ENCODE measurements at places on chromosomes 16 and 17. TPM values are rescaled to one million over a fixed set of nuclear protein-coding genes. Genes with fewer than 3 reads are reported as not detected.

GRCh38 chr16:54538276-54538675, 251.7 kb upstream of the IRX3 start:
- H3K4me3 ChIP-seq = no peak overlapping the region
- H3K36me3 ChIP-seq = no peaks in the 10 kb centered on the region
- H3K27me3 ChIP-seq = no peaks in the 10 kb centered on the region
- H3K4me1 ChIP-seq = no peaks in the 10 kb centered on the region
- no peak for DNase-seq

DNA sequence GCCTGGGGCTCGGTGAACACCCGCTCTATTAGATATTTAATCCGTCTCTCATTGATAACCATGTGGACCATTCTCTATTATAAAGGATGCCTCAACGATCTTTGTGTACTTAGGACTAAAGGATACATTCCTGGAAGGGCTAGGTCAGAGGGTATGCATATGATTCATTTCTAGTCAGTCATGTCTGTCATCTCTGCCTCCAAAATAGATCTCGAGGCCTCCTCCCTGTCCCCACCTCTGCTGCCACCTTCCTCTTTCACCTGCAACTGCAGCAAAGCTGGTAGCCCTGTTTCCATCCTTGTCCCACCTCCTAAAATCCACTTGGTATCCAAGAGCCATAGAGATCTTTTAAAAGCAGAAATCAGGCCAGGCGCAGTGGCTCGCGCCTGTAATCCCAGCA, 121.5 kb downstream of the KATNIP start:
- H3K4me1 ChIP-seq = no peaks in the 10 kb centered on the region
- no peaks in the 10 kb centered on the region for H3K27me3 ChIP-seq
- H3K36me3 ChIP-seq = no peaks in the 10 kb centered on the region
- H3K4me3 ChIP-seq = no peak overlapping the region
- H3K27ac ChIP-seq = no peak overlapping the region

GRCh38 chr16:86534779-86535615, 20.0 kb downstream of the MTHFSD start:
- no peaks in the 10 kb centered on the region for H3K4me1 ChIP-seq
- peaks cover 8% of the 10 kb centered on the region for H3K36me3 ChIP-seq
- H3K27ac ChIP-seq = no peak overlapping the region
- H3K27me3 ChIP-seq = no peaks in the 10 kb centered on the region

- no peak overlapping the region for H3K27ac ChIP-seq
- no peaks in the 10 kb centered on the region for H3K4me1 ChIP-seq
- no peak for DNase-seq
- peaks cover 5% of the 10 kb centered on the region for H3K36me3 ChIP-seq
- no peak overlapping the region for H3K4me3 ChIP-seq
- H3K27me3 ChIP-seq = no peaks in the 10 kb centered on the region
These were observed 843.7 kb downstream of the CDH11 start for GRCh38 chr16:64278196-64278595.

GRCh38 chr16:81495321-81496234, 51.0 kb downstream of the CMIP start:
- H3K4me3 ChIP-seq = no peak overlapping the region
- no peaks in the 10 kb centered on the region for H3K36me3 ChIP-seq
- peaks cover 34% of the 10 kb centered on the region for H3K4me1 ChIP-seq
- no peaks in the 10 kb centered on the region for H3K27me3 ChIP-seq
- DNase-seq = no peak

DNA sequence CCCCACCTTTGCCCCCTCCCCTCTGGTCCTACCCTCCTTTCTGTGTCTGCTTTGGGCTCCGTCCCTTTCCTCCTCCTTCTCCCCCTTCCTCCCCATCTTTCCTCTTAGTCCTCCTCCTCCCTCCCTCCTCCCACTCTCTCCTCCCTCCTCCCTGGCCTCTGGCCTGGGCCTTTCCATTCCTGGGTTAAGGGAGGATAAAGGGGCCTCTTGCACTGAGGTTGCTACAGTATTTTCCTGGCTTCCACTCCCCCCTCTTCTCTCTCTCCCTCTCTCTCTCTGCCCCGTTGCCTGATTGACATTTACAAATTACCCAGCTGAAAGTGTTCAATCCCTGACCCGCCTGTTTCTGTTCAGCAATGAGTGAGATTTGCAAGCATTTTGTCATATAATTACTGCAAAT, 44.0 kb downstream of the MRM1 start:
- no peak for DNase-seq
- no peak overlapping the region for H3K4me3 ChIP-seq
- H3K4me1 ChIP-seq = peaks cover 18% of the 10 kb centered on the region
- peaks cover 59% of the 10 kb centered on the region for H3K27me3 ChIP-seq

DNA sequence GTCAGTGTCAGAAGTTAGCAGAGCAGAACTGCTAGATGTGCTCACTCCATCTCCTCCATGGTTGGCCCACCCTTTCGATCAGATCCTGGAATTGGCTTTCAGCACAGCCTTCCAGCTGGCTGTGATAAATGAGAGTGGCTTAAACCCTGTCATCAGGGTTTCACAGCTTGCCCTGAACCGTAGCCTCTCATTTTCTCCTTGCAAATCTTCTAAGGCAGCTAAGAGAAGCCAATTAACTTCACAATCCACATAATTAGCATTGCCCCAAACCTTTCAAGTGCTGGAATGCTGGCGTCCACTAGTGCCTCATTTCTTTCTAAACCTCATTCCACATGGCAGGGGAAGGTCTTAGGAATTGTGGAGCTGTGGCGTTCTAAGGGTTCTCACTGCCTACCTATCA, 21.7 kb downstream of the MILR1 start:
- H3K4me3 ChIP-seq = no peak overlapping the region
- H3K27me3 ChIP-seq = no peaks in the 10 kb centered on the region
- no peaks in the 10 kb centered on the region for H3K4me1 ChIP-seq
- H3K27ac ChIP-seq = no peak overlapping the region
- no peaks in the 10 kb centered on the region for H3K36me3 ChIP-seq

- H3K4me3 ChIP-seq = peak overlapping the region; percentile 34
- peaks cover 39% of the 10 kb centered on the region for H3K4me1 ChIP-seq
- peak overlapping the region; percentile 54 for H3K27ac ChIP-seq
These were observed 3.0 kb downstream of the ABHD15 start for GRCh38 chr17:29563816-29564215.

DNA sequence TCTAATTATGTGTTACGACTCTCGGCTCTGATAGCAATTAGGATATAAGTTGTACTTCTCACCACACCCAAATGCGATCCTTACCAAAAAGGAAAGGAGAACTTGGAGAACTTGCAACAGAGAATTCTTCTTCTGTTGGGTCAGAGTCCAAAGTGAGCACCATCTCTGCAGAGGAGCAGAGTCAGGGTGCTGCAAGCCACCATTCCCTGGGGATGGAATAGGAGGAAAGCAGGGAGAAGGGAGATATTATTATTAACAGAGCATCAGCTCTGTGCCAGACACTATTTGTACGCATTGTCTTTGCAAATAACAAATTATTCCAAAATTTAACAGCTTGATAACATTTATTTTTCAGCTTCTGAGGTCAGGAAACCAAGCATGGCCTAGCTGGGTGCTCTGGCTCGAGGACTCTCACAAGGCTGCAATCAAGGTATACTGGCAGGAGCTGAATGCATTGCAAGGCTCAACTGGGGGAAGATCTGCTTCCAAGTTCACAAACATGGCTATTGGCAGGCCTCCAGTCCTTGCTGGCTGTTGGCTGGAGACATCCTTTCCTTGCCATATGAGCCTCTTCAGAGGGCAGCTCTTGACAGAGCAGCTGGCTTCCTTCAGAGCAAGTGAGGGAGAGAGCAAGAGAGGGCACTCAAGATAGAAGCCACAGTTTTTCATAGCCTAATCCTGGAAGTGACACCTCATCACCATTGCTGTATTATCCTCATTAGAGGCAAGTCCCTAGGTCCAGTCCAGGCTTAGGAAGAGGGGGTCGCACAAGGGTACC, 296.2 kb upstream of the CDH5 start:
- no peak overlapping the region for H3K4me3 ChIP-seq
- H3K36me3 ChIP-seq = no peaks in the 10 kb centered on the region
- no peak for DNase-seq
- H3K27me3 ChIP-seq = peaks cover 28% of the 10 kb centered on the region

GRCh38 chr16:66043326-66043725, 323.2 kb upstream of the CDH5 start:
- no peak overlapping the region for H3K4me3 ChIP-seq
- H3K36me3 ChIP-seq = no peaks in the 10 kb centered on the region
- peaks cover 18% of the 10 kb centered on the region for H3K4me1 ChIP-seq
- no peak overlapping the region for H3K27ac ChIP-seq

DNA sequence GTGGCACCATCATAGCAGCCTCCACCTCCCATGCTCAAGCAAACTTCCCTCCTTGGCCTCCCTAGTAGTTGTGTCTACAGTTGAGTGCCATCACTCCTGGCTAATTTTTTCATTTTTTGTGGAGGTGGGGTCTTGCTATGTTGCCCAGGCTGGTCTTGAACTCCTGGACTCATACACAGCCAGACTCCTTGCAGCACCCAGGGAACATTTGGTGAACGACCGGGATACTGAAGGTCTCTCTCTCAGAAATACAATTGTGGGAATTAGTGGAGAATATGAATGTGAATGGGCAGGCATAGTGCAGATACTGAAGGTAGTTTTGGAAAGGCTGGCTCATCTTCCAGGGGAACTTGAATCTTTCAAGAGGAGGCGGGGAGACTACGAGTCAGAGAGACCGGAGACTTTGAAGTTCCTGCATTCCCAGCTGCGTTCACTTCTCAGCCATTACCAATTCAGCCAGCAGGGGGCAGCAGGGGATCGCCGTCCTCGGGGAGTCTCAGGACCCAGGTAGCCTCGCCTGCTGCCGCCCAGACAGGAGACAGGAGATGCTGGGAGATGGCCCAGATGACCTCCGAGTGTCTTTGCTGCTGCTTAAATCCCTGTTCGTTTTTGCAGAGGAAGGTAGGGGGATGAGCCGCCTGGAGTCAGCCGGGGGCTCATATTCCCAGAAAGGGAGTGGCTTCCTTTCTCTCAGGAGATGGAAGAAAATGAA, 68.6 kb downstream of the HAPSTR1 start:
- H3K27me3 ChIP-seq = no peaks in the 10 kb centered on the region
- no peak overlapping the region for H3K4me3 ChIP-seq
- no peak for DNase-seq
- no peak overlapping the region for H3K27ac ChIP-seq

GRCh38 chr17:7046127-7046724, 2.3 kb upstream of the SLC16A11 start:
- no peaks in the 10 kb centered on the region for H3K36me3 ChIP-seq
- peak overlapping the region; percentile 86 for H3K4me3 ChIP-seq

- H3K4me1 ChIP-seq = peaks cover 19% of the 10 kb centered on the region
- peak overlapping the region; percentile 79 for H3K4me3 ChIP-seq
- peak; percentile 85 for DNase-seq
- H3K27me3 ChIP-seq = peaks cover 5% of the 10 kb centered on the region
- H3K27ac ChIP-seq = peak overlapping the region; percentile 71
These were observed 41.2 kb downstream of the C16orf87 start for GRCh38 chr16:46789499-46790414.

GRCh38 chr16:70158261-70158939, 15.2 kb upstream of the CLEC18C start:
- no peak overlapping the region for H3K27ac ChIP-seq
- no peaks in the 10 kb centered on the region for H3K27me3 ChIP-seq
- H3K4me1 ChIP-seq = no peaks in the 10 kb centered on the region
- H3K36me3 ChIP-seq = peaks cover 19% of the 10 kb centered on the region

DNA sequence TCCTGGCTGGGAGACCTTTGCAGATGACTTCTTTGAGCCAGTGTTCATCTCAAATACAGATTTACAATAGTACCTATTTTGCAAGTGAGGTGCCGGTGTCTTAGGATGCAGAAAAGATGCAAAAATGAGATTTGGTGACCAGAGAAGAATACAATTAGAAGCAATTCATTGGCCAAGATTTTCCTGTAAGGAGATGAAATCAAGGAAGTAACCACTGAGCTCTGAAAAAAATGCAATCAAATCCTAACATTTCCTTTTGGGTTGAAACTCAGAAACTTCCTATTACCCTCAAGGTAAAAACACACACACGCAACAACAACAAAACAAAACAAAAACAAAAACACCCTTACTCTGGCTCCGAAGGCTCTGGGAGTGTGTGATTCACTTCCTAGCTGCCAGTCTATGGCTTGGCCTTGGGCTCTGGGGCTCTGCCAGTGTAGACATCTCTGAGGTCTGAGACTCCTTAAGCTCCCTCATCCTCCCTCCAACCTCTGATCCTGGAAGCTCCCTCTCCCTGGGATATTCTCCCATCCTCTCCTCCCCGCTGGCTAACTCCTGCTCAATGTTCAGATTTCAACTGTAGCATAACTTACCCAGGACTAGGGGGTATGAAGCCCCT, 16.8 kb upstream of the MT4 start:
- H3K27ac ChIP-seq = no peak overlapping the region
- DNase-seq = no peak
- H3K27me3 ChIP-seq = peaks cover 14% of the 10 kb centered on the region
- H3K4me1 ChIP-seq = no peaks in the 10 kb centered on the region

- no peaks in the 10 kb centered on the region for H3K36me3 ChIP-seq
- no peak overlapping the region for H3K27ac ChIP-seq
- no peak for DNase-seq
- no peak overlapping the region for H3K4me3 ChIP-seq
- no peaks in the 10 kb centered on the region for H3K27me3 ChIP-seq
These were observed 19.9 kb downstream of the ERAL1 start for GRCh38 chr17:28874750-28875149.

DNA sequence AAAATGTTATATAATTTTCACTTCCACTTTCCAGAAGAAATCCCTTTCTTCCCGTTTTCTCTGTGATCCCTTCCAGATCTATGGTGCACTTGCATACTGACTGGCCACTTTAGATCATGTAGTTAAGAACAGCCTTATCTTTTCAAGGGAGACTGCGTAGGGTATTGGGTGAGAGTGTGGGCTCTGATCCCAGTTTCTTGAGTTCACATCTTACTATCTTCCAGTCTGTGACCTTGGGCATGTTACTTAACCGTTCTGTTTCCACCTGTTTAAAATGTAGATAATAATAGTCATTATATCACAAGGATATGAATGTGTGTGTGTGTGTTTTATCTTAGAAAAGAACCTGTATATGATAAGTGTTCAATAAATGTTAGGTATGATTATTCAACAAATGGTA, 83.7 kb downstream of the TANGO6 start:
- H3K36me3 ChIP-seq = peaks cover 15% of the 10 kb centered on the region
- no peaks in the 10 kb centered on the region for H3K4me1 ChIP-seq
- H3K27ac ChIP-seq = no peak overlapping the region
- DNase-seq = no peak

GRCh38 chr17:44359458-44360143, 4.1 kb downstream of the FAM171A2 start:
- H3K36me3 ChIP-seq = no peaks in the 10 kb centered on the region
- H3K4me1 ChIP-seq = no peaks in the 10 kb centered on the region
- H3K4me3 ChIP-seq = no peak overlapping the region
- H3K27me3 ChIP-seq = peaks cover 11% of the 10 kb centered on the region
- peak; percentile 55 for DNase-seq
- H3K27ac ChIP-seq = no peak overlapping the region

- no peaks in the 10 kb centered on the region for H3K36me3 ChIP-seq
- no peaks in the 10 kb centered on the region for H3K4me1 ChIP-seq
- peaks cover 27% of the 10 kb centered on the region for H3K27me3 ChIP-seq
- H3K27ac ChIP-seq = no peak overlapping the region
These were observed 59.5 kb upstream of the LHX1 start for GRCh38 chr17:36877771-36878170.

The EPN3 gene
- total RNA-seq = not detected

The FBXW10 gene
- total RNA-seq = not detected

The DGKE gene
- 21.3 TPM for total RNA-seq

The MAP3K3 gene
- 52.0 TPM for total RNA-seq

The CA5A gene
- not detected for total RNA-seq

The CACNG1 gene
- not detected for total RNA-seq

The PPY gene
- not detected for total RNA-seq

The GRB7 gene
- 0.36 TPM for total RNA-seq

The DOC2B gene
- total RNA-seq = 17.9 TPM

The EME1 gene
- 40.2 TPM for total RNA-seq

The NPB gene
- 0.50 TPM for total RNA-seq

The UMOD gene
- not detected for total RNA-seq

The E2F4 gene
- total RNA-seq = 110 TPM

The TOM1L1 gene
- not detected for total RNA-seq

The TIMP2 gene
- total RNA-seq = not detected

Data from natural killer cell treated with Interleukin-12 subunit alpha and Interleukin-12 subunit beta and Interleukin-15 and Interleukin-18, amount 100 ng/mL, for 72 hours (primary cell).